ENCODE measurements at places on chromosomes 16 and 17.

DNA sequence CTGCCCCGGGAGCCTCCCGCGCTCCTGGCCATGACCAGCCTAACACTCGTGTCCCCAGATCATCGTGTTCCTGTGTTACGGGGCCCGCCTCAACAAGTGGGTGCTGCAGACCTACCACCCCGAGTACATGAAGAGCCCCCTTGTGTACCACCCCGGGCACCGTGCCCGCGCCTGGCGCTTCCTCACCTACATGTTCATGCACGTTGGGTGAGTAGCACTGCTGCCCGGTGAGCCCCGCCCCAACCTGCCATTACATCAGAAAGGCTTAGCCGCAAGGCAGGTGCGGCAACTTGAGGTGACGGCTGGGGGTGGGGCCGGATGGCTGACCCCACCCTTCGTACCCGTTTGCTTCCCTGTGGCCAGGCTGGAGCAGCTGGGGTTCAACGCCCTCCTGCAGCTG, 1.4 kb downstream of the RHBDL1 start:
- no peak for DNase-seq

GRCh38 chr17:64148699-64149098, 18.8 kb upstream of the ERN1 start:
- no peak for DNase-seq

GRCh38 chr16:88349153-88349902, 33.4 kb upstream of the ZNF469 start:
- DNase-seq, result no peak

DNA sequence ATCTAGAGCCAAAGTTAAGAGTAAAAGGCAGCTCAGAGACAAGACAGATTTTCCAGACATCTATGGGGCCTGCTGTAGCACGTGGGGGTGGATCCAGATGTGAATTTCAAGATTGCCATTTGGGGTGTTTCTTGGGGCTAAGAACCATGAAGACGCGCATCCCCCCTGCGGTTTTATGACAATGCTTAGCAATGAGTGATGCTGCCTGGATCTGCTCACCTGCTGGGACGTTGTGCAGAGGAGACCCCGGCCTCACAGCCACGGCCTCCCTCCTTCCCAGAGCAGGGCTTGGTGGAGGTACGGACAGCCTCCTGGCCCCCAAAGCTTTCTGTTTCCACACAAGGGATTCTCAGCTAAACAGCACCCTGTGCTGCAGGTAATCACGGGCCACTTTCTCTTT, 151.5 kb upstream of the DYNLRB2 start:
- DNase-seq, result no peak

Data from LoVo (cell line).